ENCODE measurements at places on chromosomes 16 and 17.

GRCh38 chr17:40265337-40265736, 22.3 kb upstream of the CDC6 start:
- no peak for DNase-seq

GRCh38 chr16:31084584-31085302, 4.0 kb downstream of the PRSS53 start:
- DNase-seq, result no peak

GRCh38 chr17:31289790-31290189, 7.2 kb downstream of the OMG start:
- DNase-seq, result no peak

DNA sequence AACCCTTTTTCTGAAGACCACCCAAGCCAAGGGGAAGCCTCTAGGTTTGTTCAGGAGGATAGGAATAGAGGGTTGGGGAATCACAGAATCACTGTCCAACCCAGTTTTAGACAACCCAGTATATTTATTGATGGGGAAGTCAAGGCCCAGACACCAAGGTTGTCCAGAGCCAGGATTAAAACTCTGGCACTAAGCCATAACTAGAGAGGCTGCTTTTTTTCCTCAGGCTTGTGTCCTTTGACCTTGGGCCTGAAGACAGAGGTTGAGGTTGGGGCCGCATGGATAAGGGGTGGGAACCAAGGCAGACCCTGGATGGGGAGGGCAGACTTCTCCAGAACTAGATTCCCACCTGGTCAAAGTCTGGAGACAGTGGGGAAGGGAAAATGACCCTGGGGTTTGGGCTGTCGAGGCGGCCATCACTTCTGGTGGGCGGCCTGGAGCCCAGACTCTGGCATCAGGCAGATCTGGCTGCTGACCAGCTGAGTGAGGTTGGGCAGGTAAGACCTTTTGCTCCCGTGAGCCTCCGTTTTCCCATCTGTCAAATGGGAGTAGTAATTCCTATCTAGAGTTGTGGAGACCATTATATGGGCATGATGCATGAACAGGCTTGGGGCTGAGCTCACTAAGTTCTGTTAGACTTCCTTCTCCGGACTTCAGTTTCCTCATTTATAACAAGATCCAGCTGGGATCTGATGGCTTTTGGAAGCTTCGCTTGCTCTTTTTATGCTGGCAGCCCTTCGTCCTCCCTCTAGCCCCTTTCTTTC, 17.9 kb downstream of the IGFBP4 start:
- DNase-seq, result no peak

GRCh38 chr16:1045993-1046911, 26.3 kb upstream of the SSTR5 start:
- no peak for DNase-seq

DNA sequence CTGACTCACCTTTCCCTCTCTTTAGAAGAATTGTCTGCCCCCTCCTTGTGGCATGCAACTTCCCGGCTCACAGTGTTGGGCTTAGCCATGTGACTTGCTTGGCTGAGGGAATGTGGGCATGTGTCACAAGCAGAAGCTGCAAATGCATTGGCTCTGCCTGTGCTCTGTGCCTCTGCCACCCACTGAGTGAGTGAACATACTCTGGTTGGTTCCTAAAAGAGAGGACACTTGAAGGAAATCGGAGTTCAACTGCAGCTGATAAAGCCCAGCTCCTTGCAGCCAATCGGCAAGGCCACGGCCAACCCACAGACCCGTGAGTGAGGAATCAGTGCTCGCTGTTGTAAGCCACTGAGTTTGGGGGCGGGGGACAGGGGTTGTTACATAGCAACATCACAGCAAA, 10.9 kb upstream of the GINS2 start:
- DNase-seq, result no peak
